ENCODE measurements at places on chromosomes 12 and 14.

- DNase-seq = no peak
These were observed 4.9 kb upstream of the CRIP2 start for GRCh38 chr14:105469456-105470349.

GRCh38 chr14:38207736-38208617 is at the start of gene SSTR1:
SSTR1 (plus strand) TSS chr14:38207904; CDS start chr14:38209390, 1,486 bp downstream.
- DNase-seq = no peak

GRCh38 chr12:27319848-27320247 is 12.8 kb upstream of the BMAL2 start:
- DNase-seq = no peak

DNA sequence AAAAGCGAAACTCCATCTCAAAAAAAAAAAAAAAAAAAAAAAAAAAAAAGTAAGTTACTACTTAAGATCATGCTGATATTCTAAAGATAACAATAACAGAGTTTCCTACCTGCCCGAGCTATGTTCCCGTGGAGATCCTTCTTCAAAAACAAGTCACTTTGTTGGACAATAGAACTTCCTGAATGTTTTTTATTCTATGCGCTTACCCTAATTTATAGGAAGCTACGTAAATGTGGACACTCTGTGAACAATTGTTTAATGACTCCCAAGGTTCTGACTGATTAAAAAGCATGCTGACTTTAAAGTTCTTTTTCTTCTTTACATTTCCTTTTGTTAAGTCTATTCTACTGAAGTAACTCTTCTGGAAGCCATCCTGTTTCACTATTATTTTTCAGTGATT is 52.5 kb downstream of the FGD4 start:
- no peak for DNase-seq

- DNase-seq = no peak
These were observed 21.8 kb upstream of the LRP1-AS start for GRCh38 chr12:57169046-57169795.

- no peak for DNase-seq
These were observed 987.7 kb downstream of the GALC start for GRCh38 chr14:87005280-87005679.

- peak; percentile 43 for DNase-seq
These were observed 153.9 kb upstream of the RMST start for GRCh38 chr12:97308576-97309198.

DNA sequence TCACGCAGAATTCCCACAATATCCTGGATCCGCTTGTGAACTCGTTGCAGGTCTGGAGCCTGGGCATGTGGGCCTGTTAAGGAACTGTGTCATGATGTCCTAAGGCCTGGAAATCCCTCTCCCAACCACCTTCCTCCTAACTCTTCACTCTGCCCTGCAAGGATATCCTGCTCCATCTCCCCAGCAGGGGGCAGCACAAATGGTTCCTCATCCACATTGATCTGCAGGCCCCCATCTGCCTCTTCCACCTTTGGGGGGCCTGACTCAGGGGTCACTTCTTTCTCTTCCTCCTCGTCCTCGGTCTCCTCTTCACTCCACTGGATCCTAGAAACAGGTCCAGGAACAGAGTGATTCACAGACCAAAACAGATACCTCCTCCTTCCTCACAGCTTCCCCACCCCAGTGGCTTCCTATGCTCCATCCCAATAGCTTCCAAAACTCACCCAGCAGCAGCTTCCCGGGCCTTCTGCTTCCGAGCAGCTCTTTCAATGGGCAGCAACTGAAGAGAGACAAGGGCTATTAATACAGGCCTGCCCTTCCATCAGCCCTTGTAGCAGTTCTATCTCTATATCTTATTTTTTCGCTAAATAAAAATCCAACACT is 4.5 kb downstream of the NOP2 start:
- no peak for DNase-seq

DNA sequence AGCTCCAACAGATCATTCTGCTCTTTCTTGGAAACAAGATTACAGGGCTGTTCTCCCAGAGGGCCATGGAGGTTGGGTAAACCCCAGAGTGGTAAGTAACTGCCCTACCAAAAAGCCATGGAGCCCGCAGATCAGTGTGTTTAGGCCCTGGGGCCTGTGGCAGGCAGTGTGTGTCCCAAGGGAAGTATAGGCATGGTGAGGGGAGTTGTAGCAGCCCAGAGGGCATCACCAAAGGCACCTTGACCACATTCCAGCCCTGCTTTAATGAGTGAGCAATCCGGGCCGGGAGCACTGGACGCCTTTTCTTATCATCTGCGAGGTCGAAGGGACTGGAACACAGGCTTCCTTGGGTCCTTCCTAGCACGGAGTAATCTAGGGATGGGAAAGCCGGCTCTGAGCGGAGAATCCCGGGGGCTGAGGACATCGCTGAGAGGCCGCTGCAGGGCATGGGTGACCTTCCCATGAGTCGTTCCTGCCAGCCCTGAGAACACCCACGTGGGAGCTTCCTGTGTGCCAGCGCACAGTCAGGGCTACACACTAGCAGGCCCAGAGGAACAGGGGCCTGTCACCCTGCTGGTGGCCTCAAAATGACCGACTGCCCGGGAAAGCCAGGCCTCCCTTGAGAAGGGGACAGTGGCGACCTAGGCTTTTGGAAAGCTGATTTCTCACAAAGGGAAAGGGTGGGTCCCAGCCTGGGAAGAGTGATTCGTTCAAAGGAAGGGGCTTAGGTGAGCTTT is 91.3 kb downstream of the NINJ2 start:
- no peak for DNase-seq

GRCh38 chr12:121196902-121197301 is 13.0 kb upstream of the P2RX4 start:
- no peak for DNase-seq

GRCh38 chr12:113135178-113136127 is at the start of gene RASAL1:
RASAL1 (minus strand) TSS chr12:113135761; CDS start chr12:113135462, 299 bp downstream.
- DNase-seq = no peak

GRCh38 chr12:65879878-65880277 is 55.6 kb downstream of the HMGA2 start:
- no peak for DNase-seq

DNA sequence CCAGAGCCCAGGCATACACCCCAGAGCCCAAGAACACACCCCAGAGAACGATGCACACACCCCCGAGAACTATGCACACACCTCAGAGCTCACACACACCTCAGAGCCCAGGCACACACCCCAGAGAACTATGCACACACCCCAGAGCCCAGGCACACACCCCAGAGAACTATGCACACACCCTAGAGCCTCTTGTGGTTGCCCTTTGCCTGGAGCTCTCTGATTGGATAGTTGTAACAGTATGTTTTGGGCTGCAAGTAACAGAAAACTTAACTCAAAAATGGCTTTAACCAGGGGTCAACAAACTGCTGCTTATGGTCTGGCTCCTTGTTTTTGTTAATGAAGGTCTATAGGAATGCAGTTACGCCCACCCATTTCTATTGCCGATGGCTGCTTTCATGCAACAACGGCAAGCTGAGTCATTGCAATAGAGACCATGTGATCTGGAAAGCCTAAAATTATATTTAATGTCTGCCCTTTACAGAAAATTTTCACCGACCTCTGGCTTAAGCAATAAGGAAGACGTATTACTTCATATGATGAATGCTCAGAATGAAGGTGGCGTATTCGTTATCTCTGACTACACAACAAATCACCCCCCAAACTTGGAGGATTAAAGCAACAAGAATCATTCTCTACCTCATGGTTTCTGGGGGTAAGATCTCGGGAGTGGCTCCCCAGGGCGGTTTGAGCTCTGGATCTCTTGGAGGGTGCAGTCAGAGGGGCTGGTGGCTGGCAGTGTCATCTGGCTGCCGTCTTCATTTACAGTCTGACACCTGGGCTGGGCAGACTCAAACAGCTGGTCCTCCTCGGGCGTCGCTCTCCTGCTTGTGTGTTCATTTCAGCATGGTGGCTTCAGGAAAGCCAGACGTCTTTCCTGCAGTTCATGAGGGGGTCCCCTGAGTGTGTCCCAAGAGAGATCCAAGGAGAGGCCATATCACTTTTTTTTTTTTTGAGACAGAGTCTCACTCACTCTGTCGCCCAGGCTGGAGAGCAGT is 66.3 kb upstream of the NCOR2 start:
- no peak for DNase-seq

DNA sequence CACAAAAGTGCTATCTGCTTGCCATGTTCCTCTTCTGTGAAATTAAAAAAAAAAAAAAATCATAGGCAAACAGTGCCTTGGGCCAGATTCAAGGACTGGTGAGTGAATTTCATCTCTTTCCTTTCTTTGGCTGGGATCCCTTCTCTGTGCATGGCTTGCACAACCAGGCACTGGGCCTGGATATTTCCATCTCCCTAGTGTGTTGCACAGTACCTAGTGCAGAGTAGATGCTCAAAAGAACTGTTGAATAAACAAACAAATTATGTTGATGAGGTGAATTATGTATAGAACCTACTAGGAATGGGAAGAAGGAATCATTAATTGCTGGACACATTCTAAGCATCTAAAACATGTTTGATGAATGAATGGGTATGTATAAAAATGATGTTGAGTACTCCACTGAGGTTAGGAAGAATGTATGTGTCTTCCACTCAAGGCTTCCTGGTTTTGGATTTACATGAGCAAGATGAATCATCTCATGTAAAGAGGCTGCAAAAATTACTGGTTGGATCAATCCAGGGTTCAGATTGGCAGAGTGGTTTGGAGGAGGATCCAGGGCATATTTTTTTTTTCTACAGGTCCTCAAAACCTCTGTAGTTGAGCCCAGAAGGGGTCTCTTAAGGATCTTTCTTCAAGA is 93.2 kb downstream of the EMP1 start:
- DNase-seq = no peak

GRCh38 chr14:98912655-98913054 is 359.3 kb downstream of the BCL11B start:
- DNase-seq = no peak

- no peak for DNase-seq
These were observed 1.7 kb downstream of the PRPF40B start for GRCh38 chr12:49624921-49625577.

- no peak for DNase-seq
These were observed 142.6 kb upstream of the CPSF6 start for GRCh38 chr12:69096669-69097335.

DNA sequence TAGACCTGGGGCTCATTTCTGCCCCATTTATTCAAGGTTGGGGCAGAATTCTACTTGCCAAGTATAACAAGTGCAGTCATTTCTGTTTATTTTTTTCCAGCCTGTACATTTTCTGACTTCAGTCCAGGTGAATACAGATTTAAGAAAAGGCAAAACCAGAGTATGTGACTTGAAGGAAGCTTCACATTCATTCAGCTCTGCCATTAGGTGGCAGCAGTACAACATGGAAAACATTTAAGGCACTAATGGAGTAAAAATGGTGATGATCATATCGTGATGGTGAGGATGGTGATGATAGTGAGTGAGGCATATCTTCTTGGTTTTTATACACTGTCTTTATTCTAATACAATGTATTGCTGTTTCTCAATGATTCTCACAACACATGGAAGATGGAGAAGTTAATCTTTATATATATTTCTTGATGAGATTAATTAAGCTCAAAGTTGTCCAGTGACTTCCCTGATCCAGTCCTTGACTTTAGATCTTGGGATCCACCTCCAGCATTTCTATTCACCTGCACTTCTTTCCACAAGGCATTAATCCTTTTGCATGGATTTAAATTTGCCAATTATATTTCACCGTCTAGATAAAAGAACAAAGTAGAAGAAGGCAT is 176.7 kb upstream of the SEL1L start:
- no peak for DNase-seq

GRCh38 chr12:57874166-57875108 is 27.9 kb upstream of the CTDSP2 start:
- no peak for DNase-seq

DNA sequence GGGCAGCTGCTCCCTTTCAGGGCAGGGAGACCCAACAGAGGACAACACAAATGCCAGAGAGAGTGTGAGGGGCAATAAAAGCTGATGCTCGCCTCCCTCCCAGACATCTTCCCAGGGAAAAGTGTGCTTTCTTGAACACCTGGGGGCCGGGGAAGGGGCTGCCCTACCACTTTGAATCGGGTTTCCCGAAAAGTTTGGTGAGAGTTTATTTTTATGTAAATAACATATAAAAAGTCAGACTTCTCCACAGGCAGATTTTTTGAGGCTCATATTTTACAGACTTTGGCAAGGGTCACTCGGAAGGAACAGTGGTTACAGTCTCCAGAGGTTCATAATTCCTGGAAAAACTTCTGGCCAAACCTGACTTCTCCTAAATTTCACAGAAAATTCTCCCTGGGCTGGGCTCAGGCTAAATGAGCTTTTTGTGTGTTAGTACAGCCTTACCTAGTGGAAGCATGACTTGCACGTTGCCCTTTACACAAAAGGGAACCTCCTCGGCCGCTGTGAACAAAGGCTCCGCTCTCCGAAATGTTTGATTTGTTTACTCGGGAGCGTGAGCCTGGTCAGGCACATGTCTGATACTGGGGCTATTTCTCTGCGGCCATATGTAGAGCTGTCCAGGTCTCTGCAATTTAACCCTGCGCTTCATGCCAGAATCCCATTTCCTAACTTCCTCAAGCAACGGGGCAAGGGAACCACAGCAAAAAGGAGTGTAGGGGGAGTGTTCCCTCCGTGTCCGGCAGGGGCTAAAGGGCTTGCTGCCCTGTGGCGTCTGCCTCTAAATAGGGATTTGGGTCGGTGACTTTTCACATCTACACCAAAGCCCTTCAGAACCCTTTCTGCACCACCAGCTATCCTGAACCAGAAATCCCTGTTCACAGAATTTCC is 3.4 kb downstream of the RTL1 start:
- DNase-seq = no peak

DNA sequence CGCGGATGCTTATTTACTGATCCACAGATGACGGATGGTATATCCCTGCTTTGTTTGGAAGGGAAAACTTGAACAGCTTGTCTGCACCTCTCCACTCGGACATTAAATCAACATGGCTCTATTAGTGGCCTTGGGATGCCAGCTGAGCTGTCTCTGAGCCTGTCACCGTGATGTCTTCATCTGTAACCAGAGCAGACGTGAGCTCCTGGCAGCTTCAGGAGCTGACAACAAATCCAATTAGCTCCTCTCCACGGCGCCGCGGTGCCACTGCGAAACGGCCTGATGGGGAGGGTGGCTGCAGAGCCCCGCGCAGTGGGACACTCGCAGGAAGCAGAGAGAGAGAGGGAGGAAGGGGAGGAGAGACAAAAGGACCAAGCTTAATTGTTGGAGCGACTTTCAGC is 112.3 kb downstream of the PAPOLA start:
- DNase-seq = no peak

GRCh38 chr12:80184926-80185325 is 85.6 kb downstream of the OTOGL start:
- DNase-seq = no peak

- no peak for DNase-seq
These were observed 64.4 kb downstream of the C12orf42 start for GRCh38 chr12:103431387-103431786.

DNA sequence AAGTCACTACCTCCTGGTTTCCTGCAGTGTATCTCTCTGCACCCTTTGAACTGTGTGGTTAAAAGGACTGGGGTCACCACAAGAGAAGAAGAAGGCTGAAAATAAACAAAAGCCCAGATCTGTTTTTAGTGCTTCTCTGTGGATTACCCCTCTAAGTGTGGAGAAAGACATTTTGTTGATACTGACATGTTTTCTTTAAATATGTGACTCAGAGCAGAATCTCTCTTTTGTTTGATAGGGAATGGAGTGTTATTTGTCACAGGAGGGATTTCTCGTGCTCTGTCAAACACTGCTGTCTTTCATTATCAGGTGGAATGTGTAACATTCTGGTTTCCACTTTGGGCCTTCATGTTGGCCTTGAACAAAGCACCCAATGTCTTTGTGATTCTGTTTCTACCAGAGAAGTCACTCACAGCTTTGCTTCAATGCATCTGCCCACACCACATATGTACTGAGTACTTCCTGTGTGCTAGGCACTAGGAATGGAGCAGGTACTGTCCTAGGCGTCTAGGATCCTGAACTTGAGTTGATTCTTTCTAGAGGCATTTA is 82.1 kb downstream of the PLXNC1 start:
- no peak for DNase-seq

GRCh38 chr12:49825971-49826421 is 2.2 kb downstream of the NCKAP5L start:
- DNase-seq = no peak
